ENCODE measurements at places on chromosomes 16 and 17. TPM values are rescaled to one million over a fixed set of nuclear protein-coding genes. Genes with fewer than 3 reads are reported as not detected.

The AATF gene
- total RNA-seq, result 112 TPM

The PRDM7 gene
- not detected for total RNA-seq

The SEZ6L2 gene
- 23.1 TPM for total RNA-seq

The TTLL6 gene
- total RNA-seq, result 0.63 TPM

The CTRB1 gene
- not detected for total RNA-seq

The KCNH4 gene
- 0.29 TPM for total RNA-seq

The DPEP1 gene
- total RNA-seq, result 1.5 TPM

The DPEP3 gene
- not detected for total RNA-seq
